Activated CD8-positive, alpha-beta T cell treated with anti-CD3 and anti-CD28 coated beads, Interleukin-2, amount 10 ng/mL, durations not matched to agents 7 days and 5 days (primary cell): ENCODE measurements at places on chromosomes 12 and 14. TPM values are rescaled to one million over a fixed set of nuclear protein-coding genes. Genes with fewer than 3 reads are reported as not detected.

GRCh38 chr12:10557766-10558165 is 52.1 kb downstream of the EIF2S3B start:
- no peaks in the 10 kb centered on the region for H3K27me3 ChIP-seq
- no peak for DNase-seq
- H3K27ac ChIP-seq: peak overlapping the region; percentile 91
- H3K36me3 ChIP-seq: peaks cover 75% of the 10 kb centered on the region
- peaks cover 60% of the 10 kb centered on the region for H3K4me1 ChIP-seq
- peak overlapping the region; percentile 82 for H3K4me3 ChIP-seq

Gene B3GNT4
- 0.90 TPM for total RNA-seq

GRCh38 chr14:91477388-91477787 is 32.7 kb downstream of the PPP4R3A start:
- H3K36me3 ChIP-seq: peaks cover 81% of the 10 kb centered on the region
- no peak for DNase-seq
- no peak overlapping the region for H3K27ac ChIP-seq
- no peaks in the 10 kb centered on the region for H3K27me3 ChIP-seq

- DNase-seq: no peak
- peaks cover 65% of the 10 kb centered on the region for H3K36me3 ChIP-seq
- H3K4me3 ChIP-seq: peak overlapping the region; percentile 19
- H3K27me3 ChIP-seq: no peaks in the 10 kb centered on the region
- peak overlapping the region; percentile 66 for H3K27ac ChIP-seq
These were observed 5.8 kb downstream of the PTGES3 start for GRCh38 chr12:56682323-56682722.

Gene NPFF
- not detected for total RNA-seq

- no peak for DNase-seq
- H3K27ac ChIP-seq: no peak overlapping the region
- no peak overlapping the region for H3K4me3 ChIP-seq
- H3K36me3 ChIP-seq: no peaks in the 10 kb centered on the region
- H3K4me1 ChIP-seq: no peaks in the 10 kb centered on the region
- no peaks in the 10 kb centered on the region for H3K27me3 ChIP-seq
These were observed 798.8 kb downstream of the SLC16A7 start for GRCh38 chr12:60394665-60395064.

Gene NFATC4
- not detected for total RNA-seq

Gene TMEM19
- total RNA-seq: 22.1 TPM

GRCh38 chr12:115364921-115365320 is 680.9 kb upstream of the TBX3 start:
- H3K4me1 ChIP-seq: no peaks in the 10 kb centered on the region
- DNase-seq: no peak
- H3K27ac ChIP-seq: no peak overlapping the region

Gene ZC2HC1C
- 1.4 TPM for total RNA-seq

GRCh38 chr14:94995551-94995950 is 161.8 kb downstream of the DICER1 start:
- peaks cover 23% of the 10 kb centered on the region for H3K27me3 ChIP-seq
- no peak overlapping the region for H3K27ac ChIP-seq
- H3K4me1 ChIP-seq: no peaks in the 10 kb centered on the region
- DNase-seq: no peak

Gene TAS2R50
- total RNA-seq: 0.95 TPM

Gene EML5
- 1.7 TPM for total RNA-seq

DNA sequence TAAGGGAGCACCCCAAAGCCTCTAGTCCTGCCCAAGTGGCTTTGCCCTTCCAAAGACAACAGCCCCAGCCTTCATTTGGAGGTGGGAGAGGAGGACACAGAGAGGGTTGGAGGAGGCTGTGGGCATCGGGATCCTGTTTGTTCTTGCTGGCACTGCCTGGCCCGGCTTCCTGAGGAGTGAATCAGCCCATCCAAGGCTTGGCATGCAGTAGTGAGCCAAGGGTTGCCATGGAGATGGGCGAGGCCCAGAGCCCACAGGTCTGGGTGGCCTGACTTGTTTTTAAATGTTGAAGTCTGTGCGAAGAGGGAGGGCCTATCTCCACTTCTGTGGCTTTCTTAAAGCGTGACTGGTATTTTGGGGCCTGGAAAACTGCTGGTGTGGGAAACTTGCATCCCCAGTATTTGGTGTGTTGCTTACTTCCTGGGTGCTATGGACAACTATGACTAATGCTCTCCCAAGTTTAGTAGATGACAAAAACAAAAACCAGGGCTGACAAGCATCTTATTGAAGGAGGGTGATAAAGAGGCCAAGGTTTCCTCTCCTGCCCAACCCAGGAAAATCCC is 15.8 kb downstream of the CD9 start:
- no peak for DNase-seq
- H3K27me3 ChIP-seq: peaks cover 2% of the 10 kb centered on the region
- no peak overlapping the region for H3K4me3 ChIP-seq

DNA sequence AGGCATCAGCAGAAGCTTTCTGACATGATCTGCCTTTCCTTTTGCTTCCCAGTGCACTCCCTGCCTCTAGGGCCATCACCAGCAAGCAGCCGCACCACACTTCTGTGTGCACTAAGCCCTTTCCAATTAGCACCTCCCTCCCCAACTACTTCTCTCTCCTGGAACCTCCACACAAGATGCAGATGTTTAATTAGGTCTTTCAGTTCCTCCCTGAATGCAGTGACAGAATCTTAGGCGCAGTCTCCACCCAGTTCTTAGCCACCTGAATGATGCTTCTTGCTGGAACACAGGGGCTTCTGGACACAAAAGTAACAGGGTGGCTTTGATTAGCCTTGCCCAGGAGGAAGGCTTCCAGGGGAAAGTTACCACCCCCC is 32.9 kb downstream of the NIN start:
- no peak overlapping the region for H3K27ac ChIP-seq
- no peak for DNase-seq
- H3K4me1 ChIP-seq: peaks cover 18% of the 10 kb centered on the region
- H3K27me3 ChIP-seq: no peaks in the 10 kb centered on the region
- H3K36me3 ChIP-seq: peaks cover 33% of the 10 kb centered on the region
- no peak overlapping the region for H3K4me3 ChIP-seq

DNA sequence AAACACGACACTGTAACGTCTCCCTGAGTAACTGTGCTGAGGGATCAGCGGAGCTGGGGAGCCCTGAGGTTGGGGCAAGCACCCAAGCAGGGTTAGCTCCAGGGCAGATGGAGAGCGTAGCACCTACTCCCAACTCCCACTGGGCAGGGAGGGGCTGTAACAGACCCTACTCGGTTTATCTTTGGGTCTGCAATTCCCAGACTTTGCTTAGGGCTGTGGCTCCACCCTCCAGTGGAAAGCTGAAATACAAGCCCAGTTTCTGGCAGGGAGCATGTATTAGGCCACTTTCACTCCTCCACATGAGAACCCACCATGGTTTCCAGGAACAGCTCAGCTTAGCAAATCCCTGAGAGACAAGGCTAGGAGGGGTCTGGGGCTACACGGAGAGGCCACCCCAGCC is 17.3 kb upstream of the TC2N start:
- peaks cover 6% of the 10 kb centered on the region for H3K36me3 ChIP-seq
- DNase-seq: no peak
- no peaks in the 10 kb centered on the region for H3K27me3 ChIP-seq

Gene UNG
- 66.8 TPM for total RNA-seq
